ENCODE measurements at places on chromosomes 4 and X. TPM values are rescaled to one million over a fixed set of nuclear protein-coding genes. Genes with fewer than 3 reads are reported as not detected.

Gene MAGEA1
- not detected for total RNA-seq

Gene HOPX
- total RNA-seq, result not detected

Gene KLB
- total RNA-seq, result not detected

Gene TMEM129
- 45.1 TPM for total RNA-seq

Gene PAGE4
- total RNA-seq, result not detected

Gene DUSP9
- 3.9 TPM for total RNA-seq

Gene SAT1
- 54.5 TPM for total RNA-seq

Gene ABCG2
- total RNA-seq, result 10.6 TPM

Gene SHISA3
- total RNA-seq, result 6.6 TPM

Gene IBSP
- total RNA-seq, result not detected

Gene NHS
- 8.2 TPM for total RNA-seq

- H3K4me3 ChIP-seq, result no peak overlapping the region
- peak; percentile 18 for DNase-seq
- peaks cover 8% of the 10 kb centered on the region for H3K4me1 ChIP-seq
- no peaks in the 10 kb centered on the region for H3K36me3 ChIP-seq
Observed at GRCh38 chr4:152283801-152284470, 252.0 kb downstream of the FBXW7 start.

DNA sequence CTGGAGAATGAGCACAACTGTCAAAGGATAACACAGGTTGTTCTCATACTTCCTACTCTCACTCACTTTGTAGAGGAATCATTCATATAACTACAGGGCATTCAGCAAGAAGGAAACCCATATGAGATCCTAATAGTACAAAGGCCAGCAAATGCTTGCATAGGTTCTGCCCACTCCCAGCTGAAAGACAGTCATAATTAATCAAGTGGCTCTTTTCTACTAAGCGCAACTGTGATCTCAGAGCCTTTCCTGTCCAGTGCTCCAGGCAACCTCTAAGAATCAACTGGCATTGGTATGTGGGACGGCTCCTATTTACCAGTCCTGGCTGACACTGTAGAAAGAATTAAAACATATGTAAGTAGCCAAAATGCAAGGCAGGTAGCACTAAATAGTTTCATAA, 18.9 kb upstream of the MND1 start:
- no peaks in the 10 kb centered on the region for H3K36me3 ChIP-seq
- H3K4me1 ChIP-seq, result peaks cover 10% of the 10 kb centered on the region
- no peaks in the 10 kb centered on the region for H3K27me3 ChIP-seq
- DNase-seq, result no peak

- no peak for DNase-seq
- H3K4me3 ChIP-seq, result no peak overlapping the region
- peaks cover 25% of the 10 kb centered on the region for H3K4me1 ChIP-seq
Observed at GRCh38 chr4:40323866-40324265, 11.3 kb upstream of the CHRNA9 start.

DNA sequence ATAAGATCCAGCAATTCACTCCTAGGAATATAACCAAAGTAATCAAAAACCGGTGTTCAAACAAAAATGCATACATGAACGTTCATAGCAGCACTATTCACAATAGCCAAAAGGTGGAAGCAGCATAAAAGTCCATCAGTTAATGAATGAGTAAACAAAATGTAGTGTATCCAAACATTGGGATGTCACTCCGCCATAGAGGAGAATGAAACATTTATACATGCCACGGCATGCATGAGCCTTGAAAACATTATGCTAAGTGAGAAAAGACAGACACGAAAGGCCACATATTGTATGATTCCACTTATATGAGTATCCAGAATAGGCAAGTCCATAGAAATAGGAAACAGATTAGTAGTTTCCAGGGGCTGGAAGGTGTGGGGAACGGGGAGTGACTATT, 11.0 kb upstream of the PDLIM3 start:
- no peaks in the 10 kb centered on the region for H3K36me3 ChIP-seq
- no peak overlapping the region for H3K27ac ChIP-seq
- H3K4me3 ChIP-seq, result no peak overlapping the region
- H3K27me3 ChIP-seq, result no peaks in the 10 kb centered on the region
- H3K4me1 ChIP-seq, result no peaks in the 10 kb centered on the region

DNA sequence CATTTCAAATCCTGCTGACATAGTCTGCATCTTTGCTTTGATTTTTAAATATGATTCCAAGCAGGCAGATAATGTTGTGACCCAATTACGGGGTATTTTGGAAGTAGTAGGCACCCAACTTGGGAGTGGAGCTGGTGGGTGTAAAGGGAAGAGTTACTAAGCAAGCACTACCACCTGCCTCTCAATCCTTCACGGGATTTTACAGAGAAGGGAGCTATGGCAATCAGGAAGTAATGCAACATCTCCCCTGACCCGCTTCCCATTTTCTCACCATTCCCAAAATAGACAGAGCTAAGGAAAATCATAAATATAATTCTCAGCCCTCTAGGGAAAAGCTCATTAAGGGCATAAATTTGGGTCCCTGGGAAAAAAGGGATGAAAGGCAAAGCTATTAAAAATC, 9.2 kb downstream of the APBB2 start:
- no peak overlapping the region for H3K4me3 ChIP-seq
- no peaks in the 10 kb centered on the region for H3K27me3 ChIP-seq
- H3K27ac ChIP-seq, result peak overlapping the region; percentile 30

DNA sequence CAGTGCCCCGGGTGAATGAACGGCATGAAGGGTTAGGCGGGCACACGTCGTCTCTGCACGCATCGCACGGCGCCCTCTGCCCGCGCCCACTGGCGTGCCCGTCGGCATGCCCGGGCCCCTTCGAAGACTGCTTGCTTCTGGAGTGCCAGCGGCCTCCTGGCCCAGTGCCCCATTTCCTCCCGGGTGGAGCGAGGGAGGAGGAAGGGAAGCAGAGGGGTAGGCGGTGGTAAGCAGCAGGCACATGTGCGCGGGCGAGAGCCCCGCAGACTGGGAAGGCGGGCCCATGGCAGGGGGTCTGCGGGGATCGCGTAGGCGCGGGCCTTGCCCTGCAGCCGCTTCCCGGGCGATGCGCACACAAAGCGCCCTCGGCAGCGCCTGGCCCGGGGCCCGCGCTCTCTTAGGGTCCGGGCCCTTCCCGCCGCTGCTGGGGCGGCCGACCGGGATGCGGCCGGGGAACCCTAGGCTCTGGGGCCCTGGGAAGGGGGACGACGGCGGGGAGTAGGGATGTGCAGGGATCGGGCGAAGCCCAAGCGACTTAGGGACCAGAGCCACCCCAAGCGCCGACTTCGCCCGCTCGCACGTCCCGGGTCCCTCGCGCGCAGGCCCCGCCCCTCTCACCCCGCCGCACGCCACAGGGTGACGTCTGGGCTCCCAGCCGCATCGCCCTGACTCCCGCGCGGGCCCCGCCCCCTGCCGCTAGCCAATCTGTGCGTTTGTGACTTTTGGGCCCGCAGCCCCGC, 866 bp upstream of the EMD start:
- H3K36me3 ChIP-seq, result no peaks in the 10 kb centered on the region
- H3K27ac ChIP-seq, result no peak overlapping the region
- H3K4me3 ChIP-seq, result peak overlapping the region; percentile 55
- DNase-seq, result peak; percentile 47
- H3K4me1 ChIP-seq, result peaks cover 4% of the 10 kb centered on the region

GRCh38 chr4:24511371-24512063, 72.8 kb downstream of the DHX15 start:
- H3K27ac ChIP-seq, result peak overlapping the region; percentile 87
- no peaks in the 10 kb centered on the region for H3K27me3 ChIP-seq
- H3K36me3 ChIP-seq, result no peaks in the 10 kb centered on the region
- peak; percentile 74 for DNase-seq
- no peak overlapping the region for H3K4me3 ChIP-seq
- H3K4me1 ChIP-seq, result peaks cover 73% of the 10 kb centered on the region

GRCh38 chrX:120452131-120452530, 17.0 kb downstream of the LAMP2 start:
- no peaks in the 10 kb centered on the region for H3K4me1 ChIP-seq
- no peak overlapping the region for H3K27ac ChIP-seq
- peaks cover 3% of the 10 kb centered on the region for H3K36me3 ChIP-seq

GRCh38 chr4:169229571-169230028, 41.2 kb downstream of the SH3RF1 start:
- no peaks in the 10 kb centered on the region for H3K27me3 ChIP-seq
- H3K4me3 ChIP-seq, result no peak overlapping the region
- H3K36me3 ChIP-seq, result no peaks in the 10 kb centered on the region
- H3K4me1 ChIP-seq, result peaks cover 11% of the 10 kb centered on the region

DNA sequence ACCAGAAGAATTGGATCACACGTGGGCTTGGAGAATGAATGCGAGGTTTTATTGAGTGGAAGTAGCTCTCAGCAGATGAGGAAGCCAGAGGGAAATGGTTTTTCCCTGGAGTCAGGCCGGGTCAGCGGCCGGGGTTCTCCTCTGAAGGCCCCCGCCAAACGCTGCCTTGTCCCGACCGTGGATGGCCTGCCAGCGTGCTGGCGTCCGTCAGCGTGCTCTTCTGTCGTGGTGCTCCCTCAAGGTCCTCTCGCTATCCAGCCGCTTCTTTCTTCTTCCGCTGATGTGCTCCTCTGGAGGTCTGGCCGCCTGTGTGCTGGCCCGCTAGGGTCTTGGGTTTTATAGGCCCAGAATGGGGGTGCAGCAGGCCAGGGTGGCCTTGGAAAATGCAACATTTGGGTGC, 632.2 kb downstream of the TRAM1L1 start:
- H3K4me3 ChIP-seq, result no peak overlapping the region
- no peaks in the 10 kb centered on the region for H3K27me3 ChIP-seq
- H3K4me1 ChIP-seq, result no peaks in the 10 kb centered on the region
- no peaks in the 10 kb centered on the region for H3K36me3 ChIP-seq

DNA sequence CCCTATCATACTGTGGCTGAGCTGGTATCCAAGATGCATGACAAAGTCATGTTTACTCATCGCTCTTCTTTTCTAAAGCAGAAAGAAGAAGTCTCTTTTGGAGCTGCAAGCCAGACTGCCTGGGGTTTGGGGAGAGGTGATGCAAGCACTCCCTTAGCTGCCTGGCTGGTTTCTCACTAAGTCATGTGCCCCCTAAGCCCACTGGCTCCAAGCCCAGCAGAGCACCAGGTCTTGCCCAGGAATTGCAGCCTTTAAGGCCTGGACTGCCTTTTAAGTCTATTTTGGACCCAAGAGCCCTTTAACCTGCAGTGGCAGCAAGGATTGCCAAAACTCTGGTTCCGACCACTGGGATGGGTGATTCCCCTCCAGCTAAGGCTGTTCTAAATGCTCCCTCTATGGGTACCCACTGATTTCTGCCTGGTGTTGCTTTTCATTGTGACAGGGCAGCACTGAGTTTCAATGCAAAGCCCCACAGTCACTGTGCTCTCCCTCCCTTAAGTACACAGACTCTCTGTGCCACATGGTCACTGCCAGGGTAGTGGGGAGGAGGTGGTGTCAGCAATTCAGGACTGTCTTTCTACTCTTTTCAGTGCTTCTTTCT, 548.6 kb downstream of the TLL1 start:
- DNase-seq, result peak; percentile 3
- no peaks in the 10 kb centered on the region for H3K36me3 ChIP-seq
- H3K27me3 ChIP-seq, result no peaks in the 10 kb centered on the region
- H3K27ac ChIP-seq, result no peak overlapping the region
- no peaks in the 10 kb centered on the region for H3K4me1 ChIP-seq

All from GM23338 (cell line).